ENCODE measurements at places on chromosomes 1 and 21.

DNA sequence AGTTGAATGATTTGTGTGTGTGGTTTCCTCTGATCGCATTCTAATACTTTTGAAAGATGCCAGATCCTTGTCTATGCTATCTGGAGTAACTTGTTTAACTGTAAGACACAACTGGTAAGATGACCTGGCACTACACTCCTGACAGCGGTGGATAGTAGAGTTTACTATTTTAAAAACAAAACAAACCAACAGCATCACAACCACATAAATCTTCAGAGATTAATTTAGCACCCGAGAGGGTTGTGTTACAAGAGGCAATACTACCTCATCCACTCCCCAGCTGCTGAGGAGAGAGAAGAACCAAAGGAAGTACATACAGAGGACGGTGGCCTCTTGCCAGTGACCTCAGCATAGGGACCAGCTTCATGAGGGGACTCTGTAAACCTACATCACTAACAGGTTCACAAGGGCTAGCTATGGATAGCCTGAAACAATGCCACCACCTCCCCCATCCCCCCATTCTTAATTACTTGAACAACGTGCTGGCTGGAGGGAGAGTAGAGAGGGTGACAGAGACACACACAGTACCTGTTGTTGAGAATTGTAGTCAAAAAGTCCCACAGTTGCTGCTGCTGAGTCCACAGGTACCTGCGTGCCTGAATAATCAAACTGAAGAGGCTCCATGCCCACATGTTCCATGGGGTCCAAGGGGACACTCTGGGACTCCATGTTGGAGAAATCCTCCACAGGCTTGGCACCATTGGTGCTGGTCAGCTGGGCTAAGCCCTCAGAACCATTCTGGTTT, 73.5 kb downstream of the PUM1 start:
- no peak for DNase-seq

- DNase-seq: no peak
These were observed 121.7 kb upstream of the COL6A1 start for GRCh38 chr21:45859762-45860357.

GRCh38 chr1:85334962-85335361, 58.5 kb upstream of the BCL10 start:
- peak; percentile 32 for DNase-seq

DNA sequence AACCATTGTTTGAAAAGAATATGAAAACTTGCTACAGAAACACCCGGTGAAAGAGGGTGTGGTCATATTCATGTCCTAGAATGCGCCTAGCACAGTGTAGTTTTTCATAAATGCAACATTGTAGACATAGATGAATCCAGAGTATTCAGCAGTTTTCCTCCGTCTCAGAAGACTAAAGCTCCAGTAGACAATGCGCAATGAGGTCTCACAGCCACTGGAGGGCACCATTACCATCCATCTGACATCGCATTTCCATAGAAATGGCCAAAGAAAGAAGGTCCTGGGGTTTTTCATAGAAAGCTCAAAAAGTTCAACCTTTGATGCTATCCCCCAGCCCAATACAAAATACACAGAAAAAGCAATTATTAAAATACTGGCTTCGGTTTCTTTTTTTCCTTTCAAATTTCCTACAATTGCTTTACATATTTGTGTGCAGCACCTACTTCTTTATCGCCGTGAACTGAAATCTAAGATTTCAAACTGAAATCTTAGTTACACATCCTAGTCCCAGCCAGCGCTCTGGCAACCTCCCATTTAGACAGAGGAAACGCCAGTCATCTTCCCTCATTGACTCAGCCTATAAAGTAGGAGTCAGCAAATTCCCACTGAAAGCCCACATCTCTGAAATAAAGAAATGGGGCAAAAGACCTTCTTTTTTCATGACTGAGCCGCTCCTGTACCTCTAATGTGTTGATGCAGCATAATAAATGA, 3.9 kb upstream of the CD58 start:
- peak; percentile 24 for DNase-seq

GRCh38 chr1:115088115-115088778, 1.1 kb downstream of the TSPAN2 start:
- DNase-seq: no peak

GRCh38 chr1:234955107-234955731, 173.4 kb downstream of the TOMM20 start:
- peak; percentile 99 for DNase-seq

DNA sequence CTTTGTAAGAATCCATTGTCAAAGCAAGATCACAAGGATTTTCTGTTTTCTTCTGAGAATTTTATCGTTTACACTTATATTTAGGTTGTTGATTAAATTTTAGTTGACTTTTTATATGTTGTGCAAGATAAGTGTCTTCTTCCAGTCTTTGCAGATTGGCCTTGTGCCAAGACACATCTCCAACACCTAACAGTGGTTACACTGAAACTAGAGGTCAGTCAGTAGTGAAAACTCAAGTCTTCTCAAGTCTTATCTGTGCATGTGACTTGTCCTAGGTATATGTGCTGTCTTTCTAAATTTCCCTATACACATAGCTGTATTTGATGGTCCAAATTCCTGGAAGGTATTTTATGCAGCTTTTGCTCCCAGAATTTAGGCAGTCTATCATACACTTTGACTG, 1183.2 kb upstream of the B3GALT2 start:
- DNase-seq: no peak

DNA sequence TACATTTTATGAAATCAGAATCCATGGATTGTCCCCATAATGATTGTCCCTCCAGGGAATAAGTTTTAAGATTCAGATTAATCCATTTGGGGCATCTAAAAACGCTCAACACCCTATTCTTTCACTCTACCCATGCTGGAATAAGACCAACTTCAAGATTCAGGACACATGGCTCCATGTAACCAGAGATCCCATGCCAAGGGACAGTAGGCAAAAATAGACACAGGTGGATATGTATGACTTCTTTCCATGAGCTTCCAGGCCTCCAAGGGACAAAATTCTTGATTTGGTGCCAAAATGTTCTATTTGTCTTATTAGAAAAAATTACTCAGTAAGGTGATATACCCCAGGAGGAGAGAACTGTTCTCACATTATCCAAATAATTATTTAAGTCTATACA, 178.8 kb downstream of the NRIP1 start:
- DNase-seq: no peak

GRCh38 chr1:116330342-116330652, 42.7 kb upstream of the ATP1A1 start:
- no peak for DNase-seq

- no peak for DNase-seq
These were observed 7.6 kb upstream of the SHISA4 start for GRCh38 chr1:201880928-201881571.

- no peak for DNase-seq
These were observed 226.7 kb upstream of the POU3F1 start for GRCh38 chr1:38273196-38273804.

DNA sequence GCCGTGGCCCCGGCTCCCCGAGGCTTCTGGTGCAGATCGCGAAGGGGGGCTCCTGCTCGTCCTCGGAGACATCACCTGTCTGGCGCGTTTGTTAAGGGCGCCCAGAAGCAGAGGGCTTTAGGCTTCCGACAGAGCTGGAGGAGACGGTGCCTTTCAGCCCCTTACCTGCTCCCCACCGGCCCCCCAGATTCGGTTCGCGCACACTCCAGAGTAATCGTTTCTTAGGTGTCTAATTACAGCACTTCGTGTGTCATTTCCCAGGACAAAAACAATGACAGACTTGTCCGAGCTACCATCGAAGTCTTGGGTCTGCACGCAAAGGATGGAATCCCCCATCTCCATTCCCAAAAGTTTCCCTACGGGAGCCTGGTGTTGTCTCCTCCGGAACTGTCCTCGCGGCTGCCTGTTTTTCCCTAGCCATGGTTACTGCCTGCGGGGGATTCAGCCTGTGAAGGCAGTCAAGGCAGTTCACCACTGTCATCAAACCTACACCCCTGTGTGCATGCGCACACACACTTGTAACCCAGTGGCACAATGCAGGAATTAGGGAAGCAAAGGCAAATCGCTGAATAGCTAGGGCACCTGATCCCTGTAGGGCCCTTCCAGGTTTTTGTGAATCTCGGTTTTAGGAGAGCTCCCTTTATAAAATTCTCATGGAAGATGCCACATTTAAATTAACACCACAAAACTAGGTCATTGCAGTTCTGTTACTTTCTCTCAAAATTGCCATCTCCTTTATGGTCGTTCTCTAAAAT, 738 bp upstream of the CDC42BPA start:
- DNase-seq: no peak

DNA sequence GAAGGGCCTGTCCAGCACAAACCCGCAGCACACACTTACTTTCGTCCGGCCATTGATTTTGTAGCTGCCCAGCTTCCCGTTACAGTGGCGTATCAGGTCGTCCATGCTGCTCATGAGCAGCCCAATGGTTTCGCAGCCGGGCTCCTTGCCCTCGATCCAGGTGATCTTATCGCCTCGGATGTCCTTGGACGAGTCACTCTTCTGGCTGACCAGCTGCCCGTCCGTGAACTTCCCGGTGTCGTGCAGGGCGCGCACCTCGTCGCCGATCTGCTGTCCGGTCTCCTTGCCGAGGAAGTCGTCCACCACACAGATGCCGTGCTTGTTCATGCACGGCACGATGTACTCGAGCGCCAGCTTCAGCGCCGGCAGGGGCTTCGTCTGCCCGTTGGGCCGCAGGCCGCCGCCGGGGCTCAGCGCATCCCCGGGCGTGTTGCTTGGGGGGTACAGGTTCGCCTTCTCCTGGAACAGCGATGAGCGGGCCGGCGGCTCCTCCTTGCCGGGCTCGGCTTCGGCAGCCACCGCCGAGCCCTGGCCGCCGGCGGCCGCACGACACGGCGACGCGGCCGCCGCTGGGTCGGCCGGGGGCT, 1.0 kb downstream of the EGLN1 start:
- no peak for DNase-seq

DNA sequence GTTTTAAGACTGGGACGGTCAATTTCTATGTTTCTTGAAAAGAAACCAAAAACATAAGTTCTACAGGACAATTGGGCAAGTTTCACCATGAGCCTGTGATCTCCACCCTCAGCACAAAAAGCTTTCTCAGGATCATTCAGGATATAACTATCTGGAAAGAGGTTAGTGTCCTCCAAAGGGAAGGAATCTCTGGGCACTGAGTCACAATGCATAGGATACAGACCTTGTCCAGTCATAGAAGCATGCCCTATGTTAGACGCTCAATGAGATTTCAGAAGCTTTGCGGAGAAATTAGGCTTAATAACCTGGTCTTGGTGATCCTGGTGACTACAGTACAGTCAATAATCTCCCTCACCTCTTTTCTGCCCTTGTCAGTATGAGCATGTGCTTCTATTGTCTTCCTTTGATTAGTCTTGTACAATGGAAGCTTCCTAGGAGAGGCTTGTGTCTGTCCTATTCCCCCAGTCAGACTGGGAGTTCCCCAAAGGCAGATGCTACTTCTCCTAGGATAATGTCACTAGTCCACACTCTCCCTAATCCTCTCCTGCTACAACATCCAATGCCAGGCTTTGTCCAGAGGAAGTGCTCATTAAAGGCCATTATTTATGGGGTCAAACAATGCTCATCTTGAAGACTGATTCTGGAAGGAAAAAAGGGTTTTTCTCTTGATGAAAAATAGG, 97.4 kb downstream of the KCNH1 start:
- no peak for DNase-seq

DNA sequence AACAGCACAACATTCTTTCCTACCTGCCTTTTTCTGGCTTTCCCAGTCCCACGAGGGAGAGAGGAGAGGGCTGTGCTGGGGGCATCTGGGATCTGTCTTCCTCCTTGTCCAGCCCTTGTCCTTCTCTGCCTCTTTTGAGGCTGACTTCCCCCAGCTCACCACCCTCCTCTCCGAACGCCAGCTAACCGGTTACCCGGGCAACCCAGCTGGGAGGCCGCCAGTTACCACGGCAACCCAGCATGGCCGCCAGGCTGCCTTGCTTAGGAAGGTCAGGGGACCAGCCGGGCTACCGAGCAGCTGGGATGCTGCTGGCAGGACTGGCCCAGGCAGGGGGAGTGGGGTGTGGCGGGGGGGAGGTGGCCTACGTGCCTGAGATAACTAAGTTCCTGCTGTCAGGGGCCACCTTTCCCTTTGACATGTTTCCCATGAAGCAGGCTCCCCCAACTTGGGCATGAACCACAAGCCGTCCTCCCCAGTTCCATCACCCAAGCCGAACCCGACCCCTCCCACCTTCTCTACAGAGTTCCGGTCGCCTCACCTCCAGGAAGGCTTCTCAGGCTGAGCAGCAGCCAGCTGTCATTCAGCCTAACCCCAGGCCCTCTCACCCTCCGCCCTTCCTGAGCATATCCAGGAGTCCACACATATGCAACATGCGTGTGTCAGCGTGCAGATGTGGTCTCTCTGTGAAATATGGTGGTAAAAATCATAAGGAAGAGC, 8.7 kb downstream of the PLEKHA6 start:
- no peak for DNase-seq

- no peak for DNase-seq
These were observed 2.7 kb downstream of the PLEKHA6 start for GRCh38 chr1:204356997-204357396.

GRCh38 chr21:34936371-34936789, 112.7 kb downstream of the RUNX1 start:
- no peak for DNase-seq

DNA sequence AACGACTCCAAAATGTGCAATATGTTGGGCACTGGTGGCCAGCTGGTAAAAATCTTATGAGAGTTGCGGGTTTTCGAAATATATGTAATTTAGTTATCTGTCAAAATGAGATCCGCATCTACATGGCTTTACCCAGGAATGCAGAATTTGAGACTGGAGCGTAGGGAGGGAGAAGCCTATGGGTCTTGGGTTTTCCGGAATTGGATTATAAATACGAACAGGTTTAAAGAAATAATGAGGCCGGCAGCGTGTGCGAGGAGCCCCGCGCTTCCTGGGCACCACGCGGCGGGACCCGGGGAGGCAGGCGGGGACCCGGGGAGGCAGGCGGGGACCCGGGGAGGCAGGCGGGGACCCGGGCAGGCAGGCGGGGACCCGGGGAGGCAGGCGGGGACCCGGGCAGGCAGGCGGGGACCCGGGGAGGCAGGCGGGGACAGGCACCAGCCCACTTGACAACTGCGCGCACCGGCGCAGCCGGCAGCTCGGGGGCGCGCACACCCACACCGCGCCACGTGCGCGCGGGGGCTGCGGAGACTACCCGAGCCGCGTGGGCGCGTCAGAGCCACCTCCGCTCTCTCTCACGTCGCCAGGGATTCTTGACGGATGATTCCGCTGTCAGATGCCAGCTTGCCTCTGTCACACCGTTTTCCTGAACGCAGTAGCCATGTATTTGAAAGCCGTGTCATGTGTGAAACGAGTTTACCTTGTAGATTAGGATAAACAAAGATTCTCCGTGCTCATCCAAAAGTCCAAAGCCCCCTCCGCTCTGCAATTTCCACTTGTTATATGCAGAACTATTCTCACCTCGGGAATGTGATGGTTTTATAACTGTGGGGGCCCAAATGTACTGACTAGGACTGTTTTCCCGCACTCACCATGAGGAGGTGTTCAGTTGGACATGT, 54.3 kb upstream of the HNRNPU start:
- DNase-seq: peak; percentile 51

All from GF-D8 (cell line).